CD4-positive, alpha-beta T cell treated with Interleukin-10 for 1 hour (primary cell): ENCODE measurements at places on chromosomes 3 and 15.
A peak's percentile ranks its signal among the peaks of the same experiment; 100 is the strongest.

DNA sequence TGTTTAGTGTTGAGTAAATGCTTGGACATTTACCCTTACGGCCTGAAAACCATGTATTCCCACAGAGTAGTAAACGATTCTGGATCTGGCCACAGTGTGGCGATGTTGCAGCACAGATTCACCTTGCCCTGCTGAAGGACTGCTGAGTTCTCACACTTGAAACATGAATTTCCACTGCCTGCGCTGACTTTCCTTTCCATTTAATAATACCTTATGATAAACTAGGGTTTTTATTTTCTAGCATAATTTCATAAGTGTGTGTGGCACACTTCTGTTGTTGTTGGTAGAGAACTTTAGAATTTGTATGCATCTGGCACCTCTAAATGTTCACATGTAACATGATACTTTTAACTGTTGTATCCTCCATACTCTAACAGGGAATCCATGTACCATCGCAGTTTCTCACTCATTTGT is 53.9 kb downstream of the C3orf38 start:
- peak; percentile 45 for DNase-seq

GRCh38 chr3:55591888-55592287 is 104.8 kb upstream of the WNT5A start:
- no peak for DNase-seq

DNA sequence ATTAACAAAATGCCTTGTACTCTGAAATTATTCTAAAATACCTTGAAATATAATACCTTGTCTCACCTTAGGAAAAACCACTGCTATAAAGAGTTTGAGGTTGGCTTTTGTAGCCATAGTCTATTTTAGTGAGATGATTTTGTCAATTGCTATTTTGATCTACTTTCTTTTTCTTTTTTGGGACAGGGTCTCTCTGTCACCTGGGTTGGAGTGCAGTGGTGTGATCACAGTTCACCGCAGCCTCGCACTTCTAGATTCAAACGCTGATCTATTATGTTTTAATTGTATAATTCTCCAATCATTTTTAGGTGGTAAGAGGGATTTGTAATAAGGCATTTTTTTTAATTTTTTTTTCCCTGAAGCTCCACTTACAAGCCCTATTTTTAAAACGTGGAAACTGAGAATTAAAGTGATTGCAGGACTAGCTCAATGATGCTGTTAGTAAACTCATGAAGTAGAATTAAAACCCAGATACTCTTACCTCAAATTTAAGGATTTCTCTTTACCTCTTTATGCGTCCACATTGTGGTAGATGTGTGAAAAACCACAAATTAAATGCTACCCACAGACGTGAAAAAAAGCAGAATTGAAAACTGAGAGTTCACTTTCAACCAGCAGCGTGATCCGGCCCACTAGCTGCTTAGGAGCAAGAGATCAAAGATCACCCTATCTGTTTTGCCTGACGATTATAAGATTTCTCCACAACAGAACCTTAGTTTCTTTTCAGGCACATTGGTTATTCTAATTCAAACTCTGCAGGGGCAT is 384.2 kb downstream of the CGGBP1 start:
- DNase-seq = no peak

DNA sequence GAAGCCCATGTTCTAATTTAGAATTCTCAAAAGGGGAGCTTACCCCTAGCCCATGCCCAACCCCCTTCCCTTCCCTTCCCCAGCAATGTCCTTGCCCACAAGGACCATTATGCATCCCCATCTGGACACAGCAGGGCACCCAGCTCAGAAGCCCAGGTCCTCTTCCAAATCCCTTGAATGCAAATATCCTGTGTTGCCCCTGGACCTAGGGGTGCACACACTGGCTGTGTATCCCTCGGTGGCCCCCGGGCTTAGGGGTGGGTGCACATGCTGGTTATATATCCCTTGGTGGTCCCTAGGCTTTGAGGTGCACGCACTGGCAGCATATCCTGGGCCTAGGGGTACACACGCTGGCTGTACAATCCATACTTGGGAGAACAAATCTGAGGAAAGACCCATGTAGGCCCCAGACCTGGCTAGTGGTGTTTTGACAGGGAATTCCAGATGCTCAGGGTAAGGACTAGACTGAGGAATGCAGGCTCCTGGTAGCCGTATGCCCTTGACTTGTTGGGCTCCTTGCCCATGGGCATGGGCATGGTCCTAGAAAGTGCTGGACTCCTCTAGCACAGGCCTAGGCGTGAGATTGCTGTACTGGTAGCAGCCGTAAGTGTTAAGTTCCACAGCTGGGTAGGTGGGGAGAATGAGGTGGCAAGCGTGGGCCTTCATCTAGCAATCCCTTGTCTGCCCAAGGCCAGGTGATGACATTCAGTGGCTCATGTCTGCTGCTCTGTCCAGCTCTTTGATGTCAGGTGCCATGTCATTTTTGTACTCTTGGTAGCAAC is 222.4 kb downstream of the OPA1 start:
- no peak for DNase-seq

DNA sequence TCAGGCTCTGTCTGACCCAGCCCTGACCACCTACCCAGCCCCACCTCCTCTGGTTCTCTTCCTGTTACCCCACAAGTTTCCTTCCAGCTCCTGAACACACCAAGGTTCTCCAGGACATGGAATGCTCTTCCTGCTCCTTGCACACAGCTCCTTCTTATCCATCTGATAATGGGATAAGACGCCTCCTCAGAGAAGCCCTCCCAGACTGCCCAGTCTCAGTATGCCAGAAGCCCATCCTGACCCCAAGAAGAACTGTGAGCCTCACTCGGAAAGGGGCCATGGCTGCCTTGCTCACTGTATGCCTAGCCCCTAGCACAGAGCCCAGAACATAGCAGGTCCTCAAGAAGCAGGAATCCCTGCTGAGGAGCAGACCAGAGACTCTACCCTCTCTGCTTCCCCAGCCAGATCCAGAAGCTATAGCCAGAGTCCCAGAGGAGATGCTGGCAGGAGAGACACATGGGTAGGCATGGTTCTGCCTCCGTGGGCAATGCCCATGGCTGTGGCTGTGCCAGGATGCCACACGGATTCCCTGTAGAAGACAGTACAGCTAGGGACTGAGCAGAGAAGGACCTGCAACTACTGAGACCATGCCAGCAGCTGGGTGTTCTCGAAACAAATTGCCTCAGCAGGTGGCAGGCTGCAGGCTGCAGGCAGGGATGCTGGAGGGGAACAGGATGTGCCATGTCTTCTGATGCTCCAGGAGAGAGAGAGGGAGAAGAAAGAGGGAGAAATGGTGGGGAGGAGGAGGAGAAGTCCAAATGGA is 74.0 kb upstream of the LINGO1 start:
- no peak for DNase-seq

GRCh38 chr15:66472176-66472999 is 25.2 kb downstream of the SNAPC5 start:
- DNase-seq = peak; percentile 73

GRCh38 chr15:28989239-28989830 is 103.6 kb downstream of the APBA2 start:
- no peak for DNase-seq

- DNase-seq = no peak
Measured at GRCh38 chr15:36344887-36345286, 234.5 kb upstream of the CDIN1 start.

- DNase-seq = peak; percentile 63
Measured at GRCh38 chr15:99213187-99213811, 36.1 kb downstream of the TTC23 start.

DNA sequence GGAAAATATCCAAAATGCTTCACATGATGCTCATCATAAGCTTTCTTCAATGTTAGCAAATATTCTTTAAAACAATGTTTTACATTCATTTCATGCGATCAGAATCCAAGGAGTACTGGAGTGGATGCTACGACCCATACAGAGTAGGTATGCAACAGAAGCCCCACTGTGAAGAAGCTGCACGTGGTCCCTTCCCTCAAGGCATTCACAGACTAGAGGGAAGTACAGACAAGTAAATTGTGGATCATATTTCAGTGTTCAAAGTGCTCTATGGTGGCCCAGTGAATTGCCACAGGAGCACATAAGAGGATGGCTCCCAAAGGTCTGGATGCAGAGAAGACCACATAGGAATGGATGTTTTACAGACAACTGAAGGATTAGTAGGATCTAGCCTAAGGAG is 789.9 kb downstream of the IGSF11 start:
- no peak for DNase-seq

GRCh38 chr3:141686466-141687291 is 51.4 kb upstream of the RNF7 start:
- peak; percentile 12 for DNase-seq

DNA sequence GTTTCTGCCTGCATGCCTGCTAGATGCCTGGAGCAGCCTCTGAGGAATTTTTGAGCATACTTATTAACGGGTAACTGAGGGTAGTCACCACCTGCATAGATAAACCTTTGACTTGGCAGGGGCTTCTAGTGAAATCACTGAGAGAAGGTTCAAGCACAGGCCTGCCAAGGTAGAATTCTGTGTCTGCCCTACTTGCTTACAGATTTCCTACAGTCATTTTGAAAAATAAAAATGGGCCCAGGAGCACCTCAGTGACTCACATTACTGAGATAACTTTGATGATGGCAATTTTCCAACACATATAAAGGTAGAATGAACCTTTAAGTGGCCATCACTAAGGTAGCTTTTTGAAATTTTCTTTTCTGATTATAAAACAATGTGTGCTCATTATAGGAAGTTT is 10.8 kb downstream of the CRTAP start:
- DNase-seq = no peak

DNA sequence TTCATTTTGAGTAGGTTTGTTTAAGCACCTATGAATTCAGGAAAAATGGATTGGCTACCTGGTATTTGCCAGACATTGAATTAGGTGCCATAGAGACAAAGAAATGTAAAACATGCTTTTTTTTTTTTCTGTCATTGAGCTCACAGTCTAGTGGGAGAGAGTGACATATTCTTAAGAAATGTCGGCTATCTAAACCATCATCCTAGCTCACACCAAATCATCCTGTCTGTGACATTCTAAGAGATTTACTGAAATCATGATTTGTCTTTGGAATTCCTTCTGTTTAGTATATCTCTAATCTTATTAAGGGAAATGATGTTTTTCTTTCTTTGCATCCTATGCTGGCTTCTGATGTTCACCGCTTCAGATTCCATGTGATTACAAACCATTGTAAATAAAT is 59.5 kb upstream of the STXBP5L start:
- DNase-seq = no peak

DNA sequence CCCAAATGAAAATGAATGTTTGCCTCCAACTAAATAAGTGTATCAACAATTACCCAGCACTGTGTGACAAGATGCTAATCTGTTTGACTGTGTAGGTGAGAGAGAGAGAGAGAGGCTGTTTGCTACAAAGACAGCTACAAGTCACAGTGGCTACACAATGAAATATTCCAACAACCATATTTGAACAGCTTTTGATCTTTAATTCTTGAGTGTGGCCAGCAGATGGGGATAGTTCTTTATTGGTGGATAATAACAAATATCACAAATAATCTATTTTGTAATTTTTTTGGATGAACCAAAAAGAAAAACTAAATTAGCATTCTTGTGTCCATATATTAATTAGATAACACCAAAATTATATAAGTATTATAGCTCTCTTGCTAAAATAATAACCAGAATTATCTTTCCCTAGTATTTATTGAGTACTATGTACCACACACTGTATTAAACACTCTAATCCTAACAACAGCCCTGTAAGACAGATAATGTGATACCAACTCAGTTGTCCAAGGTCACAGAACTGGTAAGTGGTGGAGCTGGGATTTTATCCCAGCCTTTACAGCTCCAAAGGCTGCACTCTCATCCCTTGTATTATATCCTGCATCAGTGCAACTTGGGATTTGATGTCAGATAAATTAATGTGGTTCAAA is 61.9 kb upstream of the C3orf80 start:
- peak; percentile 24 for DNase-seq
